ENCODE measurements at places on chromosomes 13 and 19. TPM values are rescaled to one million over a fixed set of nuclear protein-coding genes. Genes with fewer than 3 reads are reported as not detected.

FAM124A gene
- total RNA-seq: 2.8 TPM

FGF22 gene
- total RNA-seq: not detected

GRCh38 chr13:22106058-22106457 is 435.2 kb downstream of the FGF9 start:
- DNase-seq: no peak

DPF1 gene
- total RNA-seq: 6.4 TPM

GRCh38 chr13:95793781-95794180 is 116.8 kb downstream of the DNAJC3 start:
- DNase-seq: no peak

LRRC4B gene
- 12.3 TPM for total RNA-seq

DNA sequence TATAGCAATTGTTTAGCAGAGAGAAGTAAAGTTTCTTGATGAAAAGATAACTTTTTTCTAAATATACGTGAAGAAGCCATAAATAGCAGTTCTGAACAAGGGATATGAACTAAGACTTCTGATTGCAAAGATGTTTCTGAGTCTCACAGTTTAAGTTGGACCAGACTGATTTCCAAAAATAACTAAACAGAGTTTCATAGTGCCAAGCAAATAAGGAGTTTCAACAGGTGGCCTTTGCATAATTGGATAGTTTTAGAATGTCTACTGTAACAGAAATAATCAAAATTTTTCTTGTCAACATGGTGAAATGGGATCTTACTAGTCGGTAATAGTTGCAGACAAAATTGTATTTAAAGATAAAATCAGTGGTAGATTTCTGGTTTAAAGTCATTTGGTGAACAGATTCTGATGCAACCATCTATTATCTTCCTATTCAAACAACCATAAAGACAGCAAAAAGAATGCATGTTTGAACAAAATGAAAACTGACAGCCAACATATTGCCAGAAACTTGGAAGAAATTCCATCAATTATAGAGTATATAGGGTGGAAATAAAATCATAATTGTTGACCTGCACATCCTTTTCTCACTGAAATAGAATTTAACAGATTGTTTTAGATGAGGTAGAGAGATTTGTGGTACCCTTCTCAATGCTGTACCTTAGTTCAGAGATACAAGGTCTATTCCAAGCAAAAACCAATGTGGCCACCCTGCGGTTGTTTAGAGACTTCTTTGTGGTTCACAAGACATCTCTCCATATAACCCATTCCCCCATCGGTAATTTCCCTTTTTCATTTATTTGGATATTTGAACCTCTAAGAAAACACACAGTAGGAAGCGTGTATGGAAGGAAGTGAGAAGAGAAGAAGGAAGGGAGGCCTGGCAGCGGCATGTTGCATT is 275.3 kb downstream of the COG6 start:
- no peak for DNase-seq

GRCh38 chr19:42230571-42230970 is 10.5 kb downstream of the ZNF526 start:
- DNase-seq: no peak

- no peak for DNase-seq
Measured at GRCh38 chr13:86476656-86477055, 677.4 kb upstream of the SLITRK6 start.

- DNase-seq: no peak
Measured at GRCh38 chr13:39985071-39985470, 329.6 kb downstream of the COG6 start.

DNA sequence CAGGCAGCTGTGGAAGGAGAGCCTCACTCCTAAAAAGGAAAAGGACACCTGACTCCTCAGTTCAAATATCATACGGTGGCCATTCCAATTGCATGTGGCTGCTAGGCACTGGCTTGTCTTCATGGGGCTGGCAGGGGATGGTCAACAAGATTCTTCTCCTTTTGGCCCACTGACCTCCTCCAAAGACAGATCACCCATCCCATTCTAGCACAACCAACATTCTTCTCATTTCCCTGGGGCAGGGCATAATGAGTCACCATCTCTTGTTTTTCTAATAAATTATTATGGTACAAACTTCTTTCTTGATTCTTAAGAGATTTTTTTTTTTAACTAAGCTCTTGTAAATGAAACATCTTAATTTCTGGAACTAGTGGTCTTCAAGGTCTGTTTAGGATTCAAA is 136.7 kb upstream of the NBEA start:
- DNase-seq: no peak

DNA sequence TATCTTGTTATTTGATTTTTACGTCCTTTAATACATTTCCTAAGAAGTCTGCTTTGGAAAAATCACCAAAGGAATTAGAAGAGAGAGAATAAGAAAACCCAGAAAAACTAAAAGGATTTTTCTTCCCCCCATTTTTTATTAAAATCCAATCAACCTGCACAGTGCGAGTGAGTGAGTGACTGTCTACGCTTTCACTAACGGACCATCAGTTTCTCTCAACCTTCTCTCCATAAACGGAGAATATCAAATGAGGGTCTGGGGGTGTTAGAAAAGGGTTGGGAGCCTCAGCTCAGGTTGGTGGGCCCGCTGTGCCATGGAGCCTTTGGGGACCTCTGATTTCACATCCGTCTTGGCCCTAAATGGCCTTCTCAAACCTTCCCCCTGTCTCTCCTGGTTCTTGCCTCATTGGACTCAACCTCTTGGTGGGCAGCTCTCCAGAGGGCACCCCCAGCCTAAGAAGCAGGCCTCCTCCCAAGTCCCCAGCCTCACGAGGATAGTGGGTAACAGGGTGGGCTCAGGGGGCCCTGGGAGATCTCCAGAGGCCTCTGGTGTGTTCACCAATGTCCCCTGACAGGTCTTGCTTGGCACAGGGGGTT is 763 bp upstream of the LRP3 start:
- no peak for DNase-seq

VWA8 gene
- total RNA-seq: 8.6 TPM

DNA sequence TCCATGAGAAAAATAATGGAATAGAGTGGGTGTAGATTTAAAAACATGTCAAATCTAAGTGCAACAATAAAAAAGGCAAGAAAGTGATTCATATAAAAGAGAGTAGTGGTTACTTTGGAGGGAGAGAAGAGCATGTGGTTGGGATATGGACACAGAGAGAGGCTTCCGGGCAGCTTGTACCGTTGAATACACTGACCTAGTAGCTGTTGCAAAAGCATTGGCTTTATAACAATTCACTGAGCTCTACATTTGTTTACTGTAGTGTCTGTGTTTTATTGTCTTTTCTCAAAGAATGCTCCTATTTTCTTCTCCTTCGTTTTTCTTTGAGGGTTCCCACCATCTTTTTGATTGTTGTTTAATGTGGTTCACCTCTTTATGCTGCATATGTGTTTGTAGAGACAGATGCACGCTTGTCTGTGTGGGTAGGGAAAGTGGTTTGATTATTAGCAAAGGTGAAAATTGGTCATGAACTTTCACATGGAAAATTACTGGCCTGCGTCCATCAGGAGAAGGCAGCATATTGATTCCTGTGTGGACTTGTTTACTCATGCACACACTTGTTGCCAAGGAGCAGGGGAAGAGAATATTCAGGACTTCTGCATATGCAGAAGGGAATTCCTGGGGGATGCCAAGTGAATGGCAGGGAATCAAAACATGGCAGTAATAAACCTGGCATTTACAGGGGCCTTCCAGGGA is 29.9 kb upstream of the IRS2 start:
- DNase-seq: no peak

DNA sequence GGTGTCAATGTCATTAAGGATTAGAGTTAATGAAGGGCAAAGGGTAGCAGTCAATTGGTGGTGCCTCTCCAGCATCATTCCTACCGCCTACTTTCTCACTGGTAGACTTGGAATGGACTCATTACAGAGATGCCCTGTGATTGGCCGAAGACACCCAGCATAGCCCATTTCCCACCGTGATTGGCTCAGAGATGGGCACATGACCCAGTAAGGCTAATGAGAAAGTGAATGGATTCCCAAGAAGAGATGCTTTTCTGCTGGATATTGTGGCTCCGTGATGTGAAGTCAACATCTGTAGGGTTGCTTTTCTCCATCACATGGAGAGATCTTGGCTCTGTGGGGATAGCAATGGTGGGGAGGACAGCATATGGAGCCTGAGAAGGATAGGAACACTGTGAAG is 11.6 kb downstream of the VSIG10L start:
- no peak for DNase-seq

ZNF708 gene
- 4.2 TPM for total RNA-seq

Data from A172 (cell line).